ENCODE measurements at places on chromosomes 3 and 15.

DNA sequence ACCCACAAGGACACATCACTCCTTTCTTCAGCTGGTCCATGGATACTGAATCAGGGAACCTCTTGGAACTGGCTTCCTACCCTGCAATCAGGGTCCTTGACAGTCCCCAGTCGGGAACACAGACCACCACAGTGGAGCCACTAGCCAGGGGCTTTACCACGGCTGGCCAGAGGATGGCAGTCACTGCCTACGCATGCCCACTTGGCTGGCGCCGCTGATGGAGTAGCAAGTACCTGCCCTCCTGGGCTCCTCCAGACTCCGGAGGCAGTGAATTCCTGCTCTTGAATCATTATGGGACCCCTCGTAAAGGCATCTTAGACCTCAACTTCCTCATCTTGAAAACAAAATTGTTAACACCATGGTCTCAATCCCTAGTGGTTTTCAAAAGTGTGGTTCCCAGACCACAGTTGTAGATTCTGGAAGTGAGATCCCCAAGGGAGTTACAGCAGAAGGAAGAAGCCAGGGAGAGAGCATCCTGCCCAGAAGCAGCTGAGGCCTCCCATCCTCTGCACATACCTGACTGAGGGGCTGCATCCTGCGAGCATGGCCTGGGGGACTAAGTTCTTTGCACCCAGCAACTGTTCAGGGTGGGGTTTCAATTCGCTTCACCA, 9.1 kb upstream of the SKIC8 start:
- peak; percentile 91 for DNase-seq

- DNase-seq = no peak
These were observed 13.4 kb downstream of the STT3B start for GRCh38 chr3:31546162-31546561.

- DNase-seq = no peak
These were observed 202.6 kb downstream of the KLHL25 start for GRCh38 chr15:85592148-85592547.

DNA sequence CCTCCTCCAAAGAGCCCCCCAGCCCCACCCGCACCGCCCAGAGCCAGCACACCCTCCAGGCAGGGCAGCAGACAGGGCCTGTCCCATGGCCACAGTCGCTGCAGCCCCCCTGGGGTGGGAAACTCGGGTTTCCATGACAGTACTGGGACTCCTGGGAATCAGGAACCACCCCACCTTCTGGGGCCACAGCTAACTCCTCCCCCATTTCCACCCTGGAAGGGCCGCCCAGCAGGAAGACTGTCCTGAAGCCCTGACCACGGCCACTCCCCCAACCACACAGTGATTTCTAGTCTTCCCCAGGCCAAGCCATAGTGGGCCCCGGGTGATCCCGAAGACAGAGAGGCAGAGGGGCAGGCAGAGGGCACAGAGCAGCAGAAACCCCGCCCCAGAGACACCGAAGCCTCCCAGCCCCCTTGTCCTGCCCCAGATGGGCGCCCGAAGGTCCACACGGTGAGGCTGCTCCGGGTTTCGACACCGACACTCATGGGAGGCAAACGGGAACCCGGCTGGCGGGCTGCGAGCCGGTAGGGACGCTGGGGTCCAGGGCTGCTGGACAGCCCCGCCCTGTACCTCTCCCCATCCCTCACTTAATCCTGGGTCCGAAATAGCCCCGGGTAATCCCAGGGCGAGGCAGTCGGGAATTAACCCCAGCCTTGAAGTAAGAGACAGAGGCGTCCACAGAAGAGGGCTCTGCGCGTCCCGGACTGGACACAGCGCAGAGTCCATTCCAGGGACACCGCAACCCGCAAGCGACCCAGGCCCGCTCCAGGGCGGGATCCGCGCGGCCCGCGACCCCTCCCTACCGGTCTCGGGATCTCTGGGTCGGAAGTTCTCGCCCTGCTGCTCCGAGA, 138.4 kb downstream of the NUP210 start:
- DNase-seq = peak; percentile 68

DNA sequence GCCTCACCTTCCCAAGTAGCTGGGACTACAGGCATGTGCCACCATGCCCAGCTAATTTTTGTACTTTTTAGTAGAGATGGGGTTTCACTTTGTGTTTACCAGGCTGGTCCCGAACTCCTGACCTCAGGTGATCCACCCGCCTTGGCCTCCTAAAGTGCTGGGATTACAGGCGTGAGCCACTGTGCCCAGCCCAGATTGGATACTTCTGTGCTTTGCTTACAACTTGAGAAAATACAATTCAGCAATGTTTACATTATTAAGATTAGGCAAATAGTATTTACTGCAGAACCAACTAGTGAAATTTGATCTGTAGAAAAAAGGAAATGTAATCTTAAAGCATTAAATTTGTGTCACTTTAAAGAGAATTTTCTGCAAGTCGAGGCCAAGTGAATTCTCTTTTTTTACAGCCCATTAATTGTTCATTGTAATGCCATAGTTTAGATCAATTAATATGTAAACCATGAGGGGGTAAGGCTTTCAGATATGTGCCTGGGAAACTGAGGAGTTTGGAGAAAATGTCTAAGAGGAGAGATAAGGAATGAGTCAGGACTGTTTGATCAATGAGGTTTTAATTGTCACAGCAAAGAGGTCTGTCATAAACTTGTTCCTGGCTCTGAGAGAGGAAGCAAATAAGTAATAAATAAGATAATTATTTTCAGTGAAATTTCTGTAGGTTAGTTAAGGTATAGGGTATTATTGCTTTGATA, 15.3 kb downstream of the PYDC2 start:
- DNase-seq = no peak
